ENCODE measurements at places on chromosomes 3 and 15.
A peak's percentile ranks its signal among the peaks of the same experiment; 100 is the strongest.

DNA sequence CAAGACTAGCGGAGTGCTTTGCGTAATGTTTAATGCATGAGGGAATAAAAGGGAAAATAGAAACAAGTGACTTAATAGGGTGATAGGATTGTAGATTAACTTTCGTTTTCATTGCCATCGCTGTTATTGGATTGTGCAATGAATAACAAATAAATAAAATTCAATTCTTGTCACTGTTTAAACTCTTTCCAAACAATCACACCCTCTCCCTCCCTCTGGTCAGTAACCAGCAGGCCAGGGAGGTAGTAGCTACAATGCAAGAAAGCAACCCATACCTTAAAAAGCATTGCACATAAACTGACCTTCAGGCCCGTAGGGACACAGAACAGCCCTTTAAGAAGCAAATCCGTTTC lies 705 bp upstream of the TFRC start:
- no peak for DNase-seq

DNA sequence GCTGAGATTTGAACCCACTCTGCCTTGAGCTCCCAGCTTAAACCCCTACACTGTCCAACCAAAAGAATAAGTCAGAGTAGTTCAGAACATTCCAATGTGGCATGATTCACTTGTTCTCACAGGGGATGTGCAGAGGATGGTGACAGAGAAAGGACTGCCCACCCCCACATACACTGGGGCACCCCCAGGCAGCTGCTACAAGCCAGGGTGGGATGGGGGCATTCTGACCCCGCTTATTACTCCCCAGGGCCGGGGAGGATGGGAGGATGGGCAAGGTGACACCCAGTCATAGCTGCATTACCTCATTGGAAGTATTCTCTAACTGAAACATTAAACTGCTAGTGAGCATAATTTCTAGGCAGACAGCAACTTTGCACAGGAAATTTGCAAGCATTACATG lies 126.0 kb upstream of the PRR20G start:
- no peak for DNase-seq

DNA sequence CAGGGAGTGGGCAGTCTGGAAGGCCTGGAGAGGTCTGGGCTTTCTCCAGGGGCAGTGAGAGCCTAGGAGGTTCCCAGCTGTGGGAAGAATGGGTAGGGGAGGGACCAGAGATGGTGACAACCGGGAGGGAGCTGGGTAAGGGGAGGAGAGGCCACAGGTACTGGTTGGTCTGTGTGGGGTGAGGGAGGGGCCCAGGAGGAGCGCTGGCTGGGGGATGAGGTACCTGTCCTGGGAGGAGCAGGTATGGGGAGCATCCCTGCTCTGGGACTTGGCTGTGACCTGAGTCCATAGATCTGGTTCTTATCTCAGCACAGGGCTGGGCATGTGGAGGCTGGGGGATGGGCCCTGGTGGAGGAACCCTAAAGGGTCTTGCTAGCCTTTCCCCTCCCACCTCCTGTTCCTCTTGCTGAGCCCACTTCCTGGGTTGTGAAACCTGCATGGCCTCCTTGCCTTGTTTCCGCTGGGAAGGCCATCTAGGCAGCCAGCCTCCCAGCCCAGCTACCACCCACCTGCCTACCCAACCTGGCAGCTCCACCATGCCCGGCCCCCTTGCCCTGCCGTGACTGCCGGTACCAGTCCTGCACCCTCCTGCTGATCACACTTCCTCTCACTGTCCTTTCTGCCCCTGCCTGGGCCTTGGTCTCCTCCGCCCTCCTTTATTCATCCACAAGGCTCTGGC lies 11.0 kb downstream of the PRKCD start:
- DNase-seq, result no peak

- no peak for DNase-seq
Observed at GRCh38 chr15:25707656-25708365, 155.3 kb downstream of the ATP10A start.

- peak; percentile 54 for DNase-seq
Observed at GRCh38 chr3:43638594-43639447, 17.0 kb upstream of the ANO10 start.

DNA sequence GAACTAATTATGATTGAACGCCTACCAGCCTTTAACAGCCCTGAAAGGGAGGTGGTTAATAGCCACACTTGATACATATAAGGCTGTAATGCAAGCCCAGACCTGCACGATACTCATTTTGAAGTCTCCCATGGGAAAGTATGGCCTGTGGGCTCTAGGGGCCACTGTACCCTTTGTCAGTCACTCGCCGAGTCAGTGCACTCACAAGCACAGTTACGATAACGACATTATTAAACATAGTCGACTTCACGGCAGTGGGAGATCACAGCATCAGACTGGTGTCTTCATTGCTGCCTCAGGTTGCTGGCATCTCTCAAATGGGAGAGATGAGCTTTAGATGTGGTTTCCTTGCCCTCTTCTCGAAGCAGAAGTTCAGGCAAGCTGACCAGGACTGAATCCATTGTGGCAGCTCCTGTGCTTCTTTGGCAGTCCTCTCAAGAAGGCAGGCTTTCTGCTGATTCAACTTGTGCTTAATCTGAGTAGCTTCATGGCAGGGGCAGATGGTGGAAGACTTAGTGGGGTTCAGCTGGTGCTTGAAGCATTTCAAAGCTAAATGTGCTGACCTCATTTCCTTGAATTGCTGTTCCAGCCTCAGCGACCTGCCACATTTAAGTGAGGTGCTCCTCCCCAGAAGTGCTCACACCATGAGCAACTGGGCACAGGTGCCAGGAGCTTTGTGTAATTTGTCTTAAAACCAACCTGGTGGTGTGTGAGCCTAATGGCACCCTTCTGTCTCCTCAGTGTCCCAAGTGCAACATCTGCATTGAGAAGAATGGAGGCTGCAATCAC lies 15.8 kb upstream of the P4HTM start:
- no peak for DNase-seq

DNA sequence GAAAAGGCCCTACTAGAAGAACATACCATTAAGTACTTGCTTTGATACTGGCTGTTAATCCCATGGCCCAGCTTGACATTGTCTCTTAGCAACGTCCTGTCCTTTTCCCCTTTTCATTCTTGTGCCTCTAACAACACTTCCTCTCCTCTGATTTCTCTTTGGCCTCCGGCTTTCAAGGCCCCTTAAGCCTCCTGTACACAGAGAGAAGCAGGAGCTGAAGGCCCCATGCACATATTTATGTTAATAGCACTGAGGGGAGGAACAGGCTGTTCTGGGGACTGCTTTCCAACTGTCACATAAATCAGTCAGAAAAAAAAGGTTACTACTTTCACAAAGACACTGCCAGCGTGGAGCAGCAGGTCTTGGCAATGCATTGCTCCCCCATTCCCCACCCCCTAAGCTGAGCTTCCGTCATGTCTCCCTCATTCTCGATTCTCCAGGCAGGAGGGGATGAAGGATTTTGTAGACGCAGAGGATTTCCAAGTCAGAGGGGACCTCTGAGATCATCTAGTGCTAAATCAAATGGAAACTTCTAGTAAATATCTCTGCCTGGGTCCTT lies 257.4 kb upstream of the ADAMTS9 start:
- no peak for DNase-seq

DNA sequence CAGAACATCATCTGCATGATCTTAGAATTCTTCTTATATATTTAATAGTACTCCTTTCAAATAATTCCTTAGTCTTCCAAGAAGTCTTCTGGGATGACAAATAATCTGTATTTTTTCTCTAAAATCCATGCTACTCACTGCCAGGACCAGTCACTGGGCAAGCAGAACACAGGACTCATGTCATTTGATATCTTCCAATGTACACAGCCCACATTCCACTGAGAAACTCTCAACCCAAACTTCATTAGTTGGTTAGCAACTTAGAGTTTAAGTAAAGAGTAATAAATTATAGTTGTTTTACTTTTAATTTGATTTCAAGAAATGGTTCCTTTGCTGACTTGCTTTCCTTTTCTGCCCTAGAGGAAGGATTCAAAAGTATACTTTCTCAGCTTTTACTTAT lies 317.0 kb downstream of the VGLL3 start:
- DNase-seq, result no peak

DNA sequence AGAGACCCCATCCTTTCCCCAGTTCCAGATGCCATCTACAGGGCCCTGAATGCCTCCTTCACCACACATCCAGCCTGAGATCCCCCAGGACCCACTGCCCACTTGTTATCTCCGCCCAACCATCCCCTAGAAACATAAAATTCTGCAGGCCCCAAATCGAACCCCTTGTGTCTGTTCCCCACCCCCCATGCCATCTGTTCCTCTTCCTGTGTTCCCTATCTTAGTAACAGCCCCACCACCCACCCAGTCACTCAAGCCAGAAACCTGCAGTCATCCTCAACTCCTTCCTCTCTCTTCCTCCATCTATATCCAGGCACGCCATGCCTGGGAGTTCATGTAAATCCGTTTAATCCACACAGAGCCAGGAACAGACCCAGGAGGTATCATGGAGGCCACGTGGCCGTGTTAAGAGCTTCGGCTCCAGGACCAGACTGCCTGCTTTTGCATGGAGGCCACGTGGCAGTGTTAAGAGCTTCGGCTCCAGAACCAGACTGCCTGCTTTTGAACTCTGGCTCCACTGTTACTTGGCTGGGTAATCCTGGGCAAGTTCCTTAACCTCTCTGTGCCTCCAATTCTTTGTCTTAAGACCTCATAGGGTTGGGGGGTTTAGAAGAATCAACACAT lies 4.8 kb downstream of the CSRNP1 start:
- no peak for DNase-seq

- peak; percentile 8 for DNase-seq
Observed at GRCh38 chr3:120741320-120741719, 996 bp downstream of the RABL3 start.

DNA sequence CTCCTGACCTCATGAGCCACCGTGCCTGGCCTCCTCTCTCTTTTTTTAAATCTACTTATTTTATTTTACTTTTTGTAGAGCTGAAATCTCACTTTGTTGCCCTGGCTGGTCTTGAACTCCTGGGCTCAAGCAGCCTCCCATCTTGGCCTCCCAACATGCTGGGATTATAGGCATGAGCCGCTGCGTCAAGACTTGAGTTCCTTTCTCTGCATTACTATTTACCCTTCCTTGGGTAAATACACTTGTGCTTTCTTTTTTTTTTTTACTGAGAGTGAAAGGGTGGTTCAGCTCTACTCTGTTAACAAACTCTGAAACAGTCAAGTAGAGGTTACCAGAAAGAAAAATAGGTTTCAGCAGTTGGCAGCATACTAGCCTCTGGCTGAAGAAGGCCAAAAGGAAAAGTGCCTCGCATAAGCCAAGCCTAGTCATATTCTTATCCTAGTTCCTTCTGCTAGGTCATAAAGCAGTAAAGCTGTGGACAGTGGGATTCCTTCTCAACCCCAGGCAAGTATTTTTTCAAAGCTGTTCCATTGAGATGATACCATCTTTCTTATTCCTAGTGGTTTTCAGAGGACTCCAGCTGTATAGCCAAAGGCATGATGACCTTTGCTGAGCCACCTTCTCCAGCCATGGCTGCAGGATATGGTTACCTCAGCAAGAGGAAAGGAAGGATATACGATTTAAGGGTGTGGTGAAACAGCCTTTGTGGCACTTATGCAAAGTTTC lies 135.1 kb downstream of the RBPMS2 start:
- no peak for DNase-seq

- no peak for DNase-seq
Observed at GRCh38 chr3:103767635-103768034, 1332.8 kb downstream of the ZPLD1 start.

- no peak for DNase-seq
Observed at GRCh38 chr3:115488409-115488808, 134.9 kb upstream of the GAP43 start.

- peak; percentile 32 for DNase-seq
Observed at GRCh38 chr3:15064299-15064834, 748 bp downstream of the MRPS25 start.

DNA sequence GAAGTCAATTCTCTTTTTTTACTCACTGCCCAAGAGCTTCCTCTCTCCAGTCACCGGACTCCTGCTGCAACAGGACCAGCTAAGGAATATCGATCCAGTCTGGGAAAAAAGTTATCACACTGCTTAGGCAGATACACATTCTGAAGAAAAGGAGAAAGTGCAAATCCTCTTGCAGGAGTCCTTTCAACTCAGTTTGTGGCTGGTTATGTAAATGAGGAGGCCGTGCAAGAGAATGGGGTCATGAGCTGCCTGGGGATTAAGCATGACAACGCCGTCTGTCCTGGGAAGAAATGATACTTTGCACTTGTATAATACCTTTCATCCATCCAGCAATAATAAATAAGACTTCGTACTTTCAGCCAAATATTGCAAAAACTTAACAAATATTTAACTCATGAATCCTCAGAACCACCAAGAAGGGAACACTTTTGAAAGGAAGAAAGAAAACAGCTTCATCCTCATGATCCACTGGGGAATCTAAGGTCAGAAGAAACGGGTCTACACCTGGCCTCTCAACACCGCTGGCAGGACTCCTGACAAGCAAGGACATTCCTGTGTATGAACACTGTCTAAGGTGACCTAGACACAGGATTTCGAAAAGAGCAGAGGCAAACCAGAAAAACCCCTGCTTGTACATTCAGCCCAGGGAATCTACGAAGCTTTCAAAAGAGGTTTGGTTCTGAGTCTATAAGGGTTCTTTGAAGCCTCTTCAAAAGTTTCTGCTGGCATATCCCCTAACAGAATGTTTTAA lies 13.1 kb upstream of the WWTR1 start:
- no peak for DNase-seq

- no peak for DNase-seq
Observed at GRCh38 chr15:98874773-98875172, 132.8 kb downstream of the PGPEP1L start.

- no peak for DNase-seq
Observed at GRCh38 chr3:4314688-4315087, 11.5 kb downstream of the SETMAR start.

GRCh38 chr15:45812200-45812599 lies 177.4 kb downstream of the SQOR start:
- DNase-seq, result no peak

Data from activated CD4-positive, alpha-beta T cell treated with anti-CD3 and anti-CD28 coated beads, Interleukin-2, amount 50 U/mL, for 48 hours (primary cell).